NT2/D1 (cell line): ENCODE measurements at places on chromosomes 7 and 10.

GRCh38 chr10:132276179-132276675 lies 31.5 kb downstream of the STK32C start:
- no peak for DNase-seq

- DNase-seq: no peak
These were observed 341.6 kb upstream of the MEOX2 start for GRCh38 chr7:16028103-16028502.

- no peak for DNase-seq
These were observed 25.3 kb downstream of the BCAP29 start for GRCh38 chr7:107605218-107605815.

GRCh38 chr10:114824391-114824790 lies 2.8 kb downstream of the FHIP2A start:
- no peak for DNase-seq

GRCh38 chr7:130037703-130038102 lies 13.5 kb downstream of the ZC3HC1 start:
- no peak for DNase-seq

DNA sequence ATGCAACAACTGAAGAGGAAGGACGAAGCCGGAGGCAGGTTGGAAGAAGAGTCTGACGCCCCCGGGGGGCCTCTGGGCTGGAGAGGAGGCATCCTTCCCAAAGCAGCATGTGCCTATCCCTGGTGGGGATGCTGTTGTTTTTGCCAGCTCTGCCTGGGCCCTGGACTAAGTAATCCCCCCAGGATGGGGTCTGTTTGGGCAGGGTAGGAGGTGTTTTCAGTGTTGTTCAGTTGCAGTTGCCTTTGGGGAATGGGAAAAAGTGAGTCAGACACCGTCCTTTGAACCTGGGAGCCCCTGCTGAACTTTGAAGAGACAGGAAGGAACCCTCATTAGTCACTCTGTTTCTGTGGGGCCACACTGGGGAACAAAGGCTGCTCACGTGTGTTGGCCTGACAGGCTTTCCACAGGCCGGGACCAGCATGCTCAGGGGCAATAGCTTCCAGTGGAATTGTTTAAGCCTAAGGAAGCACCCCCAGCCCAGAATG lies 35.2 kb upstream of the GDF10 start:
- no peak for DNase-seq

DNA sequence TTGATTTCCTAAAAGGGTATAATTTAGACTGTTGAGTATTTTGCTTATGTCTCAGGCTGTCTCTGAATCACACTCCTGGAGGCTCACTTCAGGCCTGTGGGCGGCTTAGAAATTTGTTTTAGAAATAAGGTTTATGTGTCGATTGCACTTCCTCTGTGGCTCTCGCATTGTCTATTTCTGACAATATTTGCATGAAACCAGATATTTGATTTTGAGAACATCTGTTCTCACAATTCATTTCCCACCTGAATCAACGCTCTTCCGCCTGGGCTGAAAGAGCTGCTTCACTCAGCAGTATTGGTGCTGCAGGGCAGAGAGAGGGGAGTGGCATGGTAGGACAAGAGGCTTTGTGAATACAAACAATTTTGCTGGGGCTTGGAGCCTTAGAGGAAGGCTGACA lies 262.0 kb downstream of the ADRA2A start:
- DNase-seq: no peak

DNA sequence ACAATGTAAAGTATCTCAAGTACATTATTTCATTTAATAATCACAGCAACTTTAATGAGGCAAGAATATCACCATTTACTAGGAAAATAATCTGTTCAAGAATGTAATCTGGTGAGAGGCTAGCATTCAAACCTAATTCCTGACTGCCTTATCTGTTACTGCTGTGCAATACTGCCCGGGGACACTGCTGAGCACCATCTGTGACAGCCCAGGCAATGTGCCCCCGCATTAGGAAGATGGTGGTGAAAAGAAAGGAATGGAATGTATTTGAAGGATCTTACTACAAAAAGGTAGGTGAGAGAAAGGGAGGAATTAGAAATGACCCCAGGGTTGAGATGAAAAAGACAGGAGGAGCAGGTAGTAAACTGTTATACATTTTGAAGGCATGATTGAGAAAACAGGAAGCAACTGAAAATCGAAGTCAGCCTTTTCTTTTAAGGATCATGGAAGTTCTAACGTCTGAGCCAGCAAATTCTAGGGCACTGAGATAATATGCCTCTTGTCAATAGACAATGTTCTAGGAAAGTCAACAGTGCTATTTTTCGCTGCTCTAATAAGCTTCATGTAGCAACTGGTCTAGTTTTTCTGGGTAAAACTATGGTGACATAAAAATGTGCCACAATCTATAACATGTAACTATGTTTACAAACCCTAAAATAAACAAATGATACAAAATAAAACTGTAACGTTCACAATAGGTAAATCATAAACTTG lies 90.4 kb downstream of the ETV1 start:
- no peak for DNase-seq

GRCh38 chr7:33650828-33651227 lies 254.5 kb upstream of the BMPER start:
- no peak for DNase-seq

DNA sequence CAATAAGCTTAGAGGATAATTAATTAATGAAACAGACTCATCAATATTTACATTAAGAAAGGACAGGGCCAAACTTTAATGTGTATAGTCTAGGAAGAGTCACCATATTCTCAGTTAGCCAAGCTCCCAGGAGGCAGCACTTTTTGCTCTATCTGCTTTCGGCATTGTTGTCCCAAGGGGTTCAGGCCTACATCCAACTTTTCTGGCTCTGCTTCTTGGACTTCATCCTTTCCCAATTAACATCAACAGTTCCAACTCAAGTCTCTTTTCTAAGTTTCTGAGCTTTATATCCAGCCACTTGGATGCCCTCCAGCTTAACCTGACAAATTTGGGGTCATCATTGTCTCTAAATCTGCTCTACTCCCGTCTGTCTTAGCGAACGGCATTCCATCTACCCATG lies 42.8 kb downstream of the GLI3 start:
- no peak for DNase-seq

DNA sequence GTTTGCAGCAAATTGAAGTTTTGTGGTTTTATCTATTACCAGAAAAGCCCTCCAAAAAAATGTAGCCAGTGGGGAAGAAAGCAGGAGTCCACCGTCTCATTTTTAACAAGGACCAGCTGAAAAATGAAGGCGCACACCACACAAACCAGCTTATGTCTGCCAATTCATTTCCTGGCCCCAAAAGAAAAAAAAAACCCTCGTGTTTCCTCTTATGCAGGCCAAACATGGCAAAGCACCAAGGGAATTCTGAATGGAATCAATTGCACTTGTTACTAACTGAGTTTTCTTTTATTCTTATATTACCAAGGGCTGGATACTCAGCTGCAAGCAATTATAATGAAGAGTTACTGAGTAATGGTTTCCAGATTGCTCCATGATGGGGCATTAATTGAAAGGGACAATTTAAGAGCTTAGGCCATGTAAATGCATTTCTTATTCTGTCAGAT lies 428.3 kb upstream of the NPVF start:
- no peak for DNase-seq

DNA sequence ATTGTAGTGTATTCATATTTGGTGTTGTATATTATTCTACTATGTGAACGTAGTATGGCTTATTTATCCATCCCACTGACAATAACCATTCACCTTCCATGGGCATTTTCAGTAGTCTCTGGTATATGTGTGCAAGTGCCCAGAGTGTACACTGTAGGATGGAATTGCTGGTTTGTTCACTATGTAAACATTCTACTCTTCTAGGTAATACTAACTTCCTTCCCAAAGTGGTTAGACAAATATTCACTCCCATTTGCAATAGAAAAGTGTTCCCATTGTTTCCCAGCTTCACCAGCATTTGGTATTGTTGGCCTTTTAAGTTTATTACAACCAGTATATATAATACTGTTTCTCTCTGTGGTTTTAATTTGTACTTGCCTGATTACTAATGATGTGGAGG lies 153.7 kb downstream of the C7orf25 start:
- DNase-seq: no peak

DNA sequence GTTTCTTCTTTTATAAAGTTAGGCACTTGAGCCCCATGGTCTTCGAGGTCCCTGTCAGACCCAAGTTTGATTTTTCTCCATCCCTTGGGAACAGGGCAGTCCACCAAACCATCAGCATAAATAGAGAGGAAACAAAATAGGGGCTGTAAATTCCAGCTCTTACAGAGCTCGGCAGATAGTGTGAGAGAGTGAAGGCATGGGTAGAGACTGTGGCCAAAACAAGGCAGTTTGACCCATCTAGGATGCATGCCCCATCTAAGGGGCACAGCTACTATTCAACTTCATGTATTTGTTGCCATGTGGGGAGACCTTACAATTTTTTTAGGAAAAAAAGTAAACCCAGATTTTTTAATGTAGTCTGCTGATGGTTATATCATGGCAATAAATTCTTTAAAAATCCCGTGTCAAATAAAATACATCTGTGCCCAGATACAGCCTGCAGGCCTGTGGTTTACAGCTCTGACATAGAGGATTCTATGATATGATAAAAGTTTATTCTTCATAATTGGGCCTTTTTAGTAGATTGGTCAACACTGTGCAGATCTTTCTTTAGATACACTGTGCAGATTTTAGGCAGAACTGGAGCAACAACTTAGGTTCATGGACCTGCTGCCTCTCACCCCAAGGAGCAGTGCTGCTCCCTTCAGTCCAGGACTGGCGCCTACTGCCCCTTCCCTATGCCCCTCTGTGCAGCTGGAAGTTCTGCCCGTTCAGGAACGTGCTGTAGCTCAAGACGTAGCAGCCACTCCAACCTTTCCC lies 5.3 kb downstream of the PPP1R3C start:
- DNase-seq: no peak

DNA sequence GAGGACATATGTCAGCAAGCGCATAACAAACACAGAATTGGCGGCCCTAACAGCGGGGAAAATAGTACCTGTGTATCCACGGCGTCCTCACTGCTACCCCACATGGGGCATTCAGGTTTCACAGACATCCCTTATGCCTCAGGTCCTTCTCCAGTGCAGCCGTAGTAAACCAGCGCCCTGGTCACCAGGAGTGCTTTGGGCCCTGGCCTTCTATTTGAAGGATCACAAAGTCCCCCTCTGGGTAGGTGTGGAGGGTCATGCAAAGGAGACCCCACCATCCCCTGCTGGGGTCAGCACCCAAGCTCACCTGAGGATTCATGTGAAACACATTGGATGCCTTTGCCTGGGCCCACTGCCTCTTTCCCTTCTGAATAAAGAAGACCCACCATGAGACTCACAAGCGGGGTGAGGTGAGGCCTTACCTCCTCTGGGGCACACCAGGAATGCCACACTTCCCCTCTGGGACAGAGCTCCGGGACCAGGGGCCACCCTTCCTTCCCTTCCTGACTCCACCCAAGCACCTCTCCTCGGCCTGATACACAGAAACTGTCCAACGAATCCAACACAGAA lies 18.8 kb downstream of the CLRN3 start:
- no peak for DNase-seq

GRCh38 chr7:157619753-157620525 lies 283.1 kb downstream of the DNAJB6 start:
- DNase-seq: no peak

GRCh38 chr10:103568505-103568904 lies 75.0 kb downstream of the NEURL1 start:
- no peak for DNase-seq

DNA sequence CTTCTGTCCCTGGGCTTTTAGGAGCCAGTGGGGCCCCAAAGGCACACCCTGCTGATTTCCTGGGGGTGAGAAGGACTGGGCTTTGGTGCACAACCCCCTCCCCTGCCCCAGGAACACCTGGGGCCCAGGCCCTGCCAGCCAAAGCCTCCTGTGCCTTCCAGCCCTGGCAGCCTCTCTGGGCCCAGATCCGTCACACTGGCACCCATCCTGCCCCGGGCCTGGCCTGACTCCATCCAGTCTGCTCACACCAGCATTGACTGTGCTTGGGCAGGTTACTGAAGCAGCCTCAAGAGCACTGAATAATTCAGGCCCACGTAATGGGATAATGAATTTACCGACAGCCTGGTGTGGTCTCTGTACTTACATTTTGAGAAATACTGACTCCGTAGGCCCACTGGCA lies 12.0 kb upstream of the COMTD1 start:
- DNase-seq: no peak

GRCh38 chr7:117802660-117803059 lies 70.6 kb downstream of the CTTNBP2 start:
- DNase-seq: no peak

- peak; percentile 50 for DNase-seq
These were observed 422.2 kb upstream of the MTPN start for GRCh38 chr7:136399385-136399784.

GRCh38 chr7:106731646-106732444 lies 70.9 kb upstream of the CCDC71L start:
- no peak for DNase-seq

DNA sequence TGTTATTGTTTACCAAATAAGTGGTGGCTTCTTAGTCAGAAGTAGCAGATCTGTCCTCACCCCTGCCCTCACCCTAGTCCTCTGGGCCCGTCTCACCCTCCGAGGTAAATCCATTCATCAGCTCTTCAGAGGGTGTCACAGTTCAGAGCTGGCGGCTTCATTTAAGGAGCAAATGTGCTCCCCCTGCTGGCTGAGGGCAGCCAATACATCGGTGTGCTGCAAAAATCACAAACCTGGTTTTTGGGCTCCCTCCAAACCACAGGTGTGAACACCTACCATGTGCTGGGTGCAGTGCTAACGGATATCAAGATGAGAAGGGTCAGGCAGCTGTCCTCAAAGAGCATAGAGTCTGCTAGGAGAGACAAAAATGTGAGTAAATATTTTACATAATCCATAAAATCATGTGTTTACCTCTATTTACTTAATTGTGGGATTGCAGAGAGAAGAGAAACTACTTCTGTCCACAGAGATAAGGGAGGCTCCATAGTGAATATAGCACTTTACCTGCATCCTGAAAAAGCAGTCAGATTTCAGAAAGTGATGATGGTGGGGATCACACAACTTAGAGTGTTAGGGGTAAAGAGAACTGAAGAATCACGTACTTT lies 15.5 kb upstream of the CRTAC1 start:
- peak; percentile 69 for DNase-seq

- DNase-seq: no peak
These were observed 24.4 kb upstream of the ASAH2 start for GRCh38 chr10:50275650-50276235.

DNA sequence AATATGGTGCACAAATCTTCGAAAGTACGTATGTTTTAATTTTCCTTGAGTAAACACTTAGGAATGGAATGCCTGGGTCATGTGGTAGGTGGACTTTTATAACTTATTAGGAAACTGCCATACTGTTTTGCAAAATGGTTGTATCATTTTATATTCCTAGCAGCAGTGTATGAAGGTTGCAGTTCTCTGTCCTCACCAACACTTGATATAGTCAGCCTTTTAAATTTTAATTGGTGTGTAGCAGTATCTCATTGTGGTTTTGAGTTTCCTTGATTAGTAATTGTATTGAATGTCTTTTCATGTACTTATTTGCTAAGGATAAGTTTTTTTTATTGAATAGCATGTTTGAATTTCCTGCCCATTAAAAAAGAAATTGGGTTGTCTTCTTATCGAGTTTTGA lies 926 bp upstream of the PCBD1 start:
- no peak for DNase-seq

DNA sequence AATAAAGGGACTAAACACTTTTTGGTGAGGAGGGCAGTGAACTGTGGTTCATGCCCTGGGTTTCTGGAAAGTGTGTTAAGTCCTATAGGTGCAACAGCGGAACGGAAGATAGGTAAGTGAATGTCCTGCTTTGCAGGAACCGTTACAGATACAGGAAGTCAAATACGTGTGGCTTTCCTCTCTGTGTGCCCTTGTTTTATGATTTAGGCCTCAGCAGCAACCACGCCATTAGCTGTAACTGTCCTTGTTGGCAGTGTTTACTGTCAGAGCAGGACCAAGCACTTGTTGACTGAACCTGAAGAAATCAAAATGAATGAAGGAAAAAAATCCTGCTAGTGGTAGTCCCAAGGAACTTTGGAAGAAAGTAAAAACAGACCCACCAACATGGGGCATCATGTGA lies 150.3 kb downstream of the PIP4K2A start:
- no peak for DNase-seq
